SJSA1 (cell line): ENCODE measurements at places on chromosomes 12 and 14.

DNA sequence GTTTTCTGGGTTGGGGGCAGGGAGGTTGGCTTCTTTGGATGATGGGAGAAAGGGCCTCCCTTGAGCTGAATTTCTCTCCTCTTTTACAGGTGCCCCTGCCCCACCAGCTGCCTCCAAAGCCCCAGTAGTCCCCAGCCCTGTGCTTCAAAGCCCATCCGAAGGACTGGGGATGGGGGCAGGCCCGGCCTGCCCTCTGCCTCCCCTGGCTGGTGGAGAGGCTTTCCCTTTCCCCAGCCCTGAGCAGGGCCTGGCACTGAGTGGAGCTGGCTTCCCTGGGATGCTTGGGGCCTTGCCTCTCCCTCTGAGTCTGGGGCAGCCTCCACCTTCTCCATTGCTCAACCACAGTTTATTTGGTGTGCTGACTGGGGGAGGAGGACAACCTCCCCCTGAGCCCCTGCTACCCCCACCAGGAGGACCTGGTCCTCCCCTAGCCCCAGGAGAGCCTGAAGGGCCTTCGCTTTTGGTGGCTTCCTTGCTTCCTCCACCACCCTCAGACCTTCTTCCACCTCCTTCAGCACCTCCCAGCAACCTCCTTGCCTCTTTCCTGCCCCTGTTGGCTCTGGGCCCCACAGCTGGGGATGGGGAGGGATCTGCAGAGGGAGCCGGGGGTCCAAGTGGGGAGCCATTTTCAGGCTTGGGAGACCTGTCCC is 4.0 kb downstream of the MBD6 start:
- DNase-seq, result peak; percentile 78

GRCh38 chr14:106062502-106063272 is 536.3 kb downstream of the TMEM121 start:
- DNase-seq, result no peak

- no peak for DNase-seq
Measured at GRCh38 chr14:65208548-65208947, 106.2 kb upstream of the MAX start.

DNA sequence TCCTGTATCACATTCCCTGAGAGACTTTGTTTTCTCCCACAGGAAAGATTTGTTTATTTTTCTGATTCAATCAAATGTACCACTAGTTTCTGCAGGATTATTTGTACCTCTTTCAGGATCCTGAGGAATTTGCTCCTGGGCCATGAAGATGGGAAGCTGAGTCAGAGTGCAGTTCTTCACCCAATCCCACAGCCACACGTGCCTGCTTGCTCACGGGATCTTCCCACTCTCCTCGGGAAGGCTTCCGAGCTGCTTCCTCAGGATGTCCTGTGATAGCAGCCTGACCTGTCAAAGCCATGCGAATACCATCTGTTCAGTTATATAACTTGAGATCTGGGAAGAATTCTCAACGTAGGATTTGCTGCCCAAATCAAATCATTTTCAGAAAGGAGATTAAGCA is 41.8 kb upstream of the HIF1A start:
- DNase-seq, result peak; percentile 48

- DNase-seq, result peak; percentile 77
Measured at GRCh38 chr12:76337583-76337982, 10.6 kb downstream of the BBS10 start.

DNA sequence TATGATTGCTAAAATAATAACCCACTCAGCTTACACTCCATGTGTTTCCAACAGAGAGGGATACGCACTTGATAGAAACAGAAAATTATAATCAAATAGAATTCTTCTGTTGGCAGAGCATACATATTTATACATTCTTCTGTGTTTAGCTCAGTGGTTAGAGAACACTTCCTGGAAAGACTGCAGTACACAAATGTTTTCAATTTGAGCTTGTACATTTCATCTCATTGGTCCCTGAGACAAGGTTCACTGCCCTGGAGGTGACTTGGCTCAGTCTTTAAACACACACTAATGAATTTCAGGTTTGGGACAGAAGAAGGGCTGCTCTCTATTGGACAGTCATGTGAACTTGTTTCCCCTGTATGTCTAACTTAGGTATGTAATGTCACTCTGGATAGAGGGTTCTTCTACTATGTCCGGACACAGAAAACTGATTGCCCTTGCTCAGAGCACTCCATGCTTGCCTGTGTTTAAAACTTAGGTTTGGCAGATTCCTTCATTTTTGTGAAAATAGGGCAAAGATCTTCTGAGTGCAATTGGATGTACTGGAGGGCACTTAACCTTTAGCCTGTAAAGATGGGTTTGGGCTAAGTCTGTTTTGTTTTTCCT is 22.9 kb downstream of the PROX2 start:
- no peak for DNase-seq

GRCh38 chr12:1481906-1482305 is 112.5 kb downstream of the FBXL14 start:
- DNase-seq, result no peak

GRCh38 chr12:42660968-42661937 is 71.7 kb upstream of the PRICKLE1 start:
- DNase-seq, result no peak

- peak; percentile 42 for DNase-seq
Measured at GRCh38 chr12:65535946-65536345, 257.5 kb downstream of the MSRB3 start.

- DNase-seq, result no peak
Measured at GRCh38 chr12:32587581-32588495, 91.3 kb upstream of the DNM1L start.

DNA sequence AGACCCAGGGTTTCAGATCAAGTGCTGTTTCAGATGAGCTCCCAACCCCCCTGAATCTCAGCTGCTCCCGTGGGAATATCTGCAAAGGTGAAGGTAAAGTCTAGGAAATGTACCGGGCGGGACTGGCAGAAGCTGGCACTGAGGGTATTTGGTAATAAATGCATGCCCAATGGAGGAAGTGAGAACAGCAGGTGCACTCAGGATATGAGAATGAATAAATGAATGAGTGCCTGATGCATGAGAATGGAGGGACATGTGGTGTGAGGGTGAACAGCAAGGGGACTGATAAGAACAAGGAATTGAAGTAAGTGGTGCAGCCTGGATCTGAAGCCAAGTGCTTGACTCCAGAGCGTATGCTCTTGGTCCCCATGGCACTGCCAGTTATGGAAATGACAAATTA is 11.6 kb downstream of the RAPGEF3 start:
- no peak for DNase-seq

- DNase-seq, result no peak
Measured at GRCh38 chr12:131733874-131734273, 23.0 kb downstream of the SFSWAP start.

- no peak for DNase-seq
Measured at GRCh38 chr12:130766470-130766869, 50.4 kb upstream of the RIMBP2 start.

DNA sequence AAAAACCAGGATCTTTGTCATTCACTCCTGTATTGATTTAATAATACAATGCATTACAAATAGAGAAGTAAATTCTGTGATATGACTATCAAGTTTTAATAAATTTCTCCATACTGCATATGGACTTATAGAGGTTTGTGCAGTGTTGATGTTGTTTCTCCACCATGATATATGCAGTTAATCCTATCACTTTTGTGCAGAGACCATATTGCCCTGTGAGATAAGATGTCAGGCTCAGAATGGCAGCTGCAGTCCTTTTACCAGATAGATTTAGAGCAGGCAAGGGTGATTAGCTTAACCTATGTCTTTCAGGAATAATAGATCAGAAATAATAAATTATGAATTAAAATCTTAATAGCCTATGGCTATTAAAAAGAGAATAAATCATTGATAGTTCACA is 38.6 kb upstream of the KCNJ8 start:
- DNase-seq, result no peak

DNA sequence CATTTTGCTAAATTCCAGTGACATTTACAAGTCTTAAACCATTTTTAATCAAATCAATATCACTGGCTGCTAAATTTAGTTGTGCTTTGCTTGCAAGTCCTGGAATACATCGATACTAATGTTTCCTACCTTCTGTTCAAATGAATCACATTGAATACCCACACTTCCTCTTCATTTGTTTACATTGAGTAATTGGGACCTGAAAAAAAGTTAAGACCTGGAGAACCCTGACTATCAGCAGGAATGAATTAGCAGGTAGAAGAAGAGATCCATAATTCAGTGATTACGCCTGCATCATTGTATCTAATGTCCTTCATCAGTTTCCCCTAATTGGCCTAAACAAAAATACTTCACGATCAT is 369.3 kb downstream of the ETNK1 start:
- DNase-seq, result no peak

GRCh38 chr14:82009076-82009475 is 475.4 kb upstream of the SEL1L start:
- no peak for DNase-seq

GRCh38 chr14:87409393-87409792 is 583.6 kb downstream of the GALC start:
- no peak for DNase-seq

- DNase-seq, result no peak
Measured at GRCh38 chr12:129997239-129997638, 93.4 kb upstream of the TMEM132D start.

GRCh38 chr12:62075870-62076269 is 184.3 kb upstream of the USP15 start:
- DNase-seq, result no peak

GRCh38 chr12:107590814-107591375 is 94.7 kb upstream of the PWP1 start:
- no peak for DNase-seq

GRCh38 chr14:29815016-29815674 is 112.5 kb downstream of the PRKD1 start:
- DNase-seq, result no peak
